ENCODE measurements at places on chromosomes 7 and 10.

GRCh38 chr10:77592510-77592909 lies 45.1 kb downstream of the KCNMA1 start:
- no peak for DNase-seq

- DNase-seq: no peak
Observed at GRCh38 chr7:128029405-128029995, 1.7 kb downstream of the LRRC4 start.

- no peak for DNase-seq
Observed at GRCh38 chr7:121372376-121373010, 23.6 kb downstream of the FAM3C start.

GRCh38 chr7:5382281-5382892 lies 41.2 kb downstream of the TNRC18 start:
- no peak for DNase-seq

DNA sequence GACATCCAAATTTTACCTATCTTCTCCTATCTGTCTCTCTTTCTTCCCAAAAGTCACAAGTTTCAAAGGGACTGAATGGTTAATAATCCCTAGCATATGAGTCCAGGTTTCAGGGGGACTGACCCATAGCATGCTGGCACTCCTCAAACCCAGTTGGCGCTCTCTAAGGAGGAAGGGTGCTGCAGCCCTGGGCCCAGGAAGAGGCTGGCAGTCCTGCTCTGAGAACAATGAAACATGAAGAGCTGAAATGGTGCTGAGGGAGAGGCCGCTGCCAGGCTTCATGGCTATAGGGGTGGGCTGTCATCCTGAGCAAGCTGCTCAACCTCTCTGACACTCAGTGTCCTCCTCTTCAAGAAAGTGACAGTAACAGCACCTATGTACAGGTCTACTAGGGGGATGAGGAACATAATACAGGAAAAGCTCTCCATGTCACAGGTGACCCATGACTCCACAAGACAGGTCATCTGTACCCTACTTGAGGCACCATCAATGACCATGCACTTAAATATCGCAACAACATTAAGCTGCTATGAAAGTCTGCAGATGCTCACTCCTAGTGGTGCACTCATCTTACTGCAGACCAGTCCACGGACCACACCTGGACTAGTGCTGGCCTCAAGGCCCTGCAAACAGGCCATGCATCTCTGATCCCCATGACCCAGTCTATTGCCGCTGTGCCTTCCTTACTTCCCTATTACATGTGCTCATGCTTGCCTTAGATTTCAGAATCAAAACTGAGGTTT lies 17.0 kb downstream of the COBL start:
- no peak for DNase-seq

GRCh38 chr10:100793055-100793454 lies 47.7 kb downstream of the PAX2 start:
- DNase-seq: no peak

- DNase-seq: no peak
Observed at GRCh38 chr7:32023376-32023775, 46.8 kb downstream of the PDE1C start.

- peak; percentile 57 for DNase-seq
Observed at GRCh38 chr7:121366852-121367431, 29.2 kb downstream of the FAM3C start.

- DNase-seq: no peak
Observed at GRCh38 chr7:29086545-29086944, 59.8 kb downstream of the CPVL start.

DNA sequence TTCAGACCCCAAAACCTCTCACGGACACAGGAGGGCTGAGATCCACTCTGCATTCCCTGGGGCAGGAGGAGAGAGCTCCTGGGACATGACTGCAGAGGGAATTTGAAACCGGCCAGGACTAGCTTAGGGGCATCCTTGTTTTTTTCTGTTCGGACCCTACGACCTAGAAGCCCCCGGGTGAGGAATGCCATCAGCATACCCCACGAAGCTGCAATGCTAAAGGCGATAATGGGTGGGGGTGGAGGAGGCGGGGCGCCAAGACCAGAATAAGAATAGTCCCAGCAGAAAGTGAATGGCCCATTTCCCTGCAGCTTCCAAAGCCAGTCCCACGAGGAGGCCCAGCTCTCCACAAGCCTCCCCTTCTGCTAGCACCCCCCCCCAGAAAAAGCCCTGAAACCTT lies 4.0 kb downstream of the PDGFA start:
- no peak for DNase-seq

DNA sequence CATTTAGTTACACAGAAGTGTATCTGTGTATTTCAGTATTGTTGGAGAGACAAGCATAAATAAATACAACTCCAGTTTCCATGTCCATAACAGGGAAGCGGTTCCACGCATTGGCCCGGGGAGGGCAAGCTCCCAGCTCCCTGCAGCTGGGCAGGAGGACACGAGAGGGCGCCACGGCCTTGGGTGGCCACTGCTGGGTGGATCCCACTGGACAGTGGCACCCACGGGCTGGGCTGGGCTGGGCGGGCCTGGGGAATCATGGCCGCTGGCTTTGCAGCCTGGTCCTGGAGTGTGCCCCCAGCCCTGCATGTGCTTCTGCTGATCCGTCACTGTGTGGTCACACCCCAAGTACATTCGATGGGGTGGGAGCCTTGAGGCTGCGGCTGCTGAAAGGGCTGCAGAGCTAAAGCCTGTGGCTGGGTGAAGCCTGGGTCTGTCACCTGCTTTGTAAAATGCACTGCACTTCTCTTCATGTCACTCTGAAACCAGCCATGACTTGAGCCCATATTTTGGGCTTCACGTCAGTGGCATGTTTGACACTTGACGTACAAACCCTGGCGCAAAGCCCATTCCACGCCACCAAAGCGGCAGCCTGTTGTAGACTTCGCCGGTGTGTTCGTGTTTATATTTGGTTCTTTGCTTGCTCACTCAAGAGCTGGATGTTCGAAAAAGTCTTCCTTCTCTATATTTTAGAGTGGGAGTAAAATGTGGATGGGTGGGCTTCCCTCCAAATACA lies 27.5 kb downstream of the LRRC27 start:
- DNase-seq: no peak

- DNase-seq: no peak
Observed at GRCh38 chr10:23469596-23470237, 30.8 kb downstream of the OTUD1 start.

DNA sequence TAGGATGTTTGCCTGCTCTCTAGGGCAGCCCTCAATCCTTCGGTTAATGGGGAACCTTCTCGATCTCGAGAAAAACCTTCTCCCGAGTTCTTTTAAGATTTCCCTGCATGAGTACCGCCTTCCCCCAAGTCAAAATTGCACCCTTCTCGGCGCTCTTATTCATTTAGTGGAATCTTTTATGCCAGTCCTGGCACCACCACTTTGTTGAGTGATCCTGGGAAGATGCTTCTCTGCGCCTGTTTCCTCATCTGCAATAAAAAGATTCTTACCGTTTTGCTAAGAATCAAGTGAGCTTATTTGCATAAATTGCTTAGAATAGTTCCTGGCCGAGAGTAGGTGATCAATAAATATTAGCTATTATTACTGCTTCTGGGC lies 697 bp downstream of the ARPC1A start:
- no peak for DNase-seq

- DNase-seq: no peak
Observed at GRCh38 chr10:48460182-48460581, 144.7 kb downstream of the ARHGAP22 start.

DNA sequence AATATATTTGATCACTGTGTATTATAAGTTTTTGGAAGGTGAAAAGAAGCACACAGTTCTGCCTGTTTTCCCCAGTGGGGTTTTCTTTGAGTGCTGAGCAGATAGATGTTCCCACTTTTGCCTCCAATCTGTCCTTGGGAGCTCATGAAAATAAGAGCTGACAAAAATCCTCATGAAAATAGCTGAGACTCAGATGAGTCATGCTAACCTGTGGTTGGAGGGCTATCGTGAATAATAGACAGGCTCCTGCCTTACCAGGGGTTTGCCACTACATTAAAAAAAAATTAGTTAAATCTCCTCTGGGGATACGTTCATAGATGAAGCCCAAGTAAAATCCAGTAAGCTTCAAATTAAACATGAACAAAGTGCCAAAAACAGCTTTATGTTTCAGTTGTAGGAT lies 10.9 kb upstream of the AOAH start:
- DNase-seq: no peak

DNA sequence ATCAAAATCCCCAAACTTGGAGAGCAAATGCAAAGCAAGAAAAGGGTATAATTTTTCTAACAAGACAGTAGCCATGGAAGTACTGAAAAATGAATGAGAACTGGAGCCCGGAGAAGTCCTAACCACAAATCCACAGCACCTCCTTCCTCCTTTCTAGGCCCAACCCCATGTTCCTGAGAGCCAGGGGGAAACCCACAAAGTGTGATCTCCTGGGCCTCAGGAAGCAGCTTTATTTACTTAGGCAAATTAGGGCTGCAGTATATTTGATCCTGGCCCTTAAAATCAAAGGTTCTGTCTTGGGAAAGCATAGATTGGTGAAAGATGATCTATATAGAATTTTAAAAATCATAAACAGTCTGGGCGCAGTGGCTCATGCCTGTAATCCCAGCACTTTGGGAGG lies 103.0 kb downstream of the DOCK4 start:
- peak; percentile 91 for DNase-seq

DNA sequence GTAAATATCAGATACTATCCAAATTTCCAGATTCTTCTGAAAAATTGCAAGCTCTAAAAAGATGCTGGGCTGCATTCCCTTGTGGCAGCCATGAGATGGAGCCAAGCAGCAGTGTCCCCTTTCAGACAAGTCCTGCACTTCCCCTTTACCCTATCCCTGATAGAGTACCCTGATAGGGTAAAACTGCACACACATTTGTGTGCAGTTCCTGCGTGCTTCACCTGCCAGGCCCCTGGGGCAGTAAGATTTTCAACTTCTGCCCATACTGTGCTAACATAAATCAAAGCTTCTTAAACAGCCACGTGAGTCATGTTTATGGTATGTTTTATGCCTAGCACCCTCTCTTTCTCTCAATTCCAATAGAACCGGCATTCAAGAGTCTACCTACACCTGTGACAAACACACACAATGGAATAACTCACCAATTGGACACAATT lies 52.2 kb downstream of the IFIT5 start:
- DNase-seq: peak; percentile 87

GRCh38 chr10:117532451-117533107 lies 10.0 kb upstream of the EMX2 start:
- no peak for DNase-seq

- DNase-seq: no peak
Observed at GRCh38 chr7:143485500-143485899, 7.8 kb downstream of the TAS2R41 start.

DNA sequence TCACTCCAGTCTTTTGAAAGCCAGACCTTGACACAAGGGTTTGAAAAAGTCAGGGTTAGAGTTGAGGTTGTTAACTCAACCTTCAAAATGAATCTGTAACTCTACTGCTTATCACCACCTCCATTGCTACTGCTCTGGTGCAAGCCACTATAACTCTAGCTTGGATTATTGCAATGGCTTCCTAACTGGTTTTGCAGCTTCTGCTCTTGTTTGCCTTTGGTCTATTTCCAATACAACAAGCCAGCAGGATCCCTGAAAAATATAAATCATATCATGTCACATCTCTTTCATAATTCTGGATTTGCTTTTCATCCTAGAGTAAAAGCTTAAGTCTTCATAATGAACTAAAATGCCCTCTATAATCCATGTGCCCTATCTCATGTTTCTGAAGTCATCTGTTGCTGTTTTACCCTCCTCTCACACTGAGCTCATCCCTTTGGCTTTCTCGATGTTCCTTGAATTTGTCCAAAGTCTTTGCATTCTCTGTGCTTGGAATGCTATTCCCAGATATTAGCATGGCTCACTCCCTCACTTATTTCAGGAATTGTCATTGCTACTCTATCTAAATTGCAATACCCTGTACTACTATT lies 10.9 kb downstream of the TAS2R60 start:
- DNase-seq: no peak

DNA sequence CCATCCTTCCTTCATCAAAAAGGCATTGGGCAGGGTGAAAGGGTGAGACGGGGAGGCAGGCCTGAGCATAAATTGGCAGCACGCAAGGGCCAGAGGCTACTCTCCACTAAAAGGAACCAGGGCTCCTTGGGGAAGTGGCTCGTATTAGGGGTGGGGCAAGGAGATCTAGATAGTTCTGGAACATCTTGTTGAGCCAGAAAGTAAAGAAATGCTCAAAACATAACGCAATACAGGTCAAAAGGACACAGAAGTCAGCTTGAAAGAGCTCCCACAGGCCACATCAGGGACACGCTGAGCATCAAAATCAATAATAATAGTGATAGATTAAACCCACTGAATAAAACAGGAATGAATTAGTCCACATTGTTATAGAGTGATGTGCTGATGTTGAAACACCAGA lies 203.1 kb downstream of the ELMO1 start:
- DNase-seq: no peak

All from Kasumi-1 (cell line).